ENCODE measurements at places on chromosomes 2 and 18.

- DNase-seq = no peak
These were observed at the start of gene SNTG2 for GRCh38 chr2:950080-950966. SNTG2 (plus strand) TSS chr2:950849; CDS start chr2:950997, 148 bp downstream.

GRCh38 chr2:189635353-189635752 is 25.9 kb upstream of the ASNSD1 start:
- DNase-seq = no peak

DNA sequence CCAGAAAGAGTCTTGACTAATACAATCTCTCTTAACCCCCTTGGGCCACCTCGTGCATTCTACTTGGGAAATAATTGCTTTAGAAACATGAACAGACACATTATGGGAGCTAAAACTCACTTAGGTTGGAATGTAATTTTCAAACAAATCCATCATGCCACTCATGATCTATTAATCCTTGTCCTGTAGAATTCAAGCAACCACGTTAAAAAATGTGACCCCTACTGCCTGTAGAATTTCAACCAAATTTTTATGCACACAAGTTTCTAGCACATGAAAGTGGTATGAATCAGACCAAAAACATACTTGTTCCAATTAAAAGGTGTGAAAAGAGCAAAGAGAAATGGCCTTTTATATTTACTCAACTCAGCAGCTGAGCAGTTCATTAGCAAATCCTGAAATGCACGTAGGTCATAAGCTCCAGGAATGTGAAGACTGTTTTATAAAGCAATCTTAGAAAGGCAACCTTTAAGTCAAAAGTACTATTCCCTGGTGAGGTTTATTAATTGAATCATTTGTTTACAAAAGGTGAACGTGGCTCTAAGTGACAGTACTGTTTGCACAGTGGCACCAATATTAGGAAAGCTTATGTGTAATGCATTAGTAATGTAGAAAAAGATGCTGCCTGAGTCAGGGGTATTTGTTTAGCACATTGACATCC is 459.4 kb upstream of the UBE2E3 start:
- no peak for DNase-seq

DNA sequence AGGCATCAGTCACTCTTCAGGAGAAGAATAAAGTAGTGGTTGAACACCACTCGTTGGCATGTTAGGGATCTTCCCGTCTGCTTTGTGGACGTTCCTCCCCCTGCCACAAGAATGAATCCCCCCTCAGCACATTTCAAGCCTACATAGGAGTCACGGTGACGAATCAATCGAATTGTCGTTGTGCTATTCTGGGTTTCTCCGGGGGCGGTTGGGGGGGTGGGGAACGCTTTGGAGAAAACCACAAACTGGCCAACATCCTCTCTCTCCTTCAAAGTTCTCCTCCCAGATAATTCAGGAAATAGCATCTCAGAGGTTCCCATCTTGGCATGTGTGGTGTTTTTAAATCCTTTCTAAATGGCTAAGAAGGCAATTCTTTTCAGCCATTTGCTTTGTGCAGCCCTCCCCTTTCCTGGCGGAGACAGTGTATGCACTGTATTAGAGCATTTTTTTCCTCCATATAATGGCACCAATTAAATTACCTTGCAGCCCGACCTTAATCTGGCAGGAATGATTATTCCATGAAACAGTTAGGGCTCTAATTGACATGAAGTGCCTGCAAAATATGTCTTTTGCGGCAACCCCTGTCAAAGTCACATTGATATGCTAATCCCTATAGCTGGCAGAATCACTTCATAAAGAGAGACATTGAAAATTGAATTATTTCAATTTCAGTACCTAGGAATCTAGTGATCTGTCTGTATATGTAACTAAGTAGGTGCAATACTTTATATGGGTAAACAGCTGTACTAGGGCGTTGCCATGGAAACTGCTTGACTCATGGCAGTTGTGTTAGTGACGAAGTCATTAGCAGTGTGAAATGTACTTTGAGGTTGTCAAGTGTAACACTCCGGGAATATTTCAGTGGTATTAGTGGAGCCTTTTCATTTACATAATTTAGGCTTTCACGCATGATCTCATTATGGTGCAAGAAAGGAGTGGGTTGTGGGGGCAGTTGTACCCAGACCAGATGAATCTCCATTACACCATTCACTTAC is 323.4 kb upstream of the SLC14A2 start:
- DNase-seq = no peak

DNA sequence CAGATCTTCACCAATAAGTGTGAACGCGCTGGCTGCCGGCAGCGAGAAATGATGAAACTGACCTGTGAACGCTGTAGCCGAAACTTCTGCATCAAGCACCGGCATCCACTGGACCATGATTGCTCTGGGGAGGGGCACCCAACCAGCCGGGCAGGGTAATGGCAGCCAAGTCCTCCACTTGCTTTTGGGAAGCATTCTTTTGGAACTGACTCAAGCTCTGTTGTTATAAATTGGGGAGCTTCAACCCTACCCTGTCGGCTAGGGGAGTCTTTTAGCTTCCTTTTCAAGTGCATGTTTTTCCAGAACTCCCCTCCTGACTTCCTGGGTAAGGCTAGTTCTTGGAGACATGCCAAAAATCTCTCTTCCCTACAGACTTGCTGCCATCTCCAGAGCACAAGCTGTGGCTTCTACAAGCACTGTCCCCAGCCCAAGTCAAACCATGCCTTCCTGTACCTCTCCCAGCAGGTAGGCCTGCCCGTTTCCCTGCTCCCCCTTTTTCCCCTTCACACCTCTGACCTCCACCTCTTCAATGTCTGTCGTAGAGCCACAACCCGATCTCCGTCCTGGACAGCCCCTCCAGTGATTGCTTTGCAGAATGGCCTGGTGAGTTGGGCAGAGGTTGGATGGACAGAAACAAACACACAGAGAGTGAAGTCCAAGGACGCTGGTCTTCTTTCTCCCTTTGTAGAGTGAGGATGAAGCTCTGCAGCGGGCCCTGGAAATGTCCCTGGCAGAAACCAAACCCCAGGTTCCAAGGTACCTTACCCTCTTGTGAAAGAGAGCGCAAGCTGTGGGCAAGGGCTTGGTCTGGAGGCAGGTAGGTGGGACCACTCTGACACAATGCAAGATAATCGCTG is 1.5 kb downstream of the ZFAND2B start:
- DNase-seq = no peak

DNA sequence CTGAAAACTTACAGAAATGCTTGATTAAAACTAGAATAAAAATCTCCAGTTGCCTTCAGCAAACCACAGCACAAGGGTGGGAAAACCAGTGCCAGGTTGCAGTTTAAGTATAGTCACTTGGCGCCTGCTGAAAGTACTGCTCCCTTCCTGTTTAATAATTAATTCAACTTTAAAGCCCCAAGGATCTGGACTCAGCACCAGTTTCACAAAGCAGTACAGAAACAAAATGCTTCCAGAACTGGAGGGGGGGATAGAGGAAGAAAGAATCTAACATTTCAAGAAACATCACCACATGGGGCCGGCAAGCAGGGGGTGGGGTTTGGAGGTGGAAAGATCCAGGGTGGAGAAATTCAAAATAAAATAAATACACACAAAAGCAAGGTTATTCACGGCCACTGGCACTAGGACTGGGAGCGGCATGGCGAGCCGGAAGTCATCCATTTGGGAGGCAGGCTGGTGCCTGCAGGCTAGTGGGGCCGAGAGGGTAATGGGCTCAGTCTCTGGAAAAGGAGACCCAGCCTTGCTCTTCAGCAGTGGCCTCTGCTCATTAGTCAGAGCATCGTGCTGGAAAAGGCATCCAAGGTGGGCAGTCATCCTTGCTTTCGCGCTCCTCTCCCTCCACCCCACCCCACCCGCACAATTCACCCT is 85.8 kb downstream of the POU3F3 start:
- no peak for DNase-seq

Data from upper lobe of right lung (tissue), 1 donor.